ENCODE measurements at places on chromosomes 11 and 22. TPM values are rescaled to one million over a fixed set of nuclear protein-coding genes. Genes with fewer than 3 reads are reported as not detected.

DNA sequence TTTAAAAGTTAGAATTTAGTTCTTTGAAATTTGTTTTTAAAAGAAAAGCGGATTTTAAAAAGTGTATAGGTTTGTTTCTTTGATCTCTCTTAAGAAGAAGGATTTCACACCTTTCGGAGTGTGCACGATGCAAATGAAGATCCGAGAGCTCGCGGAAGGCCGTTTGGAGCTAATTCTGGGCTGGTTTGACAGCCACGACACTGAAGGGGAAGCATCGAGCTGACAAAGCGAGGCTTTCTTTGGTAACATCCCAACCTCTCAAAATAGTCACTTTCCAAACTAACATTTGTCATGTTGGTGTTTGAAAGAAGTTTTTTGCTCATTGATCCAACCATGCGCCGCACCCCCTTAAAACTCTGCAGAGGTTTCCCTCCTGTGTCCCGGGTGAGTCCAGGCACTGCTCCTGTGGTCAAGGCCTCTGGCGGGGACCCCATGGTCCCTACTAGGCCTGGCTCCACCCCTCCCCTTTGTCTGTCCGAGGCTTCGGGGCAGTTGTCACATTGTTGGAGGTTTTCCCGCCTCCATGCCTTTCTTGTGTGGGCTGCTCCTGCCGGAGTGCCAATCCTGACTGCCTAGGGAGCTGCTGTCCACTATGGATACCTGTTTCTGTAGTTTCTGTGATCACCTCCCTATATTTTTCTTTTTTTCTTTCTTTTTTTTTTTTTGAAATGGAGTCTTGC is 39.7 kb downstream of the MPPED1 start:
- ATAC-seq = no peak

Gene KCTD14
- not detected for total RNA-seq

Gene SUSD2
- 0.66 TPM for total RNA-seq

GRCh38 chr11:65183201-65183891 is 1.6 kb downstream of the CAPN1 start:
- no peak for ATAC-seq

Gene CASP12
- not detected for total RNA-seq

GRCh38 chr11:106091480-106092123 is 14.1 kb downstream of the AASDHPPT start:
- ATAC-seq = peak; percentile 99

Gene GLB1L2
- total RNA-seq = 2.0 TPM

DNA sequence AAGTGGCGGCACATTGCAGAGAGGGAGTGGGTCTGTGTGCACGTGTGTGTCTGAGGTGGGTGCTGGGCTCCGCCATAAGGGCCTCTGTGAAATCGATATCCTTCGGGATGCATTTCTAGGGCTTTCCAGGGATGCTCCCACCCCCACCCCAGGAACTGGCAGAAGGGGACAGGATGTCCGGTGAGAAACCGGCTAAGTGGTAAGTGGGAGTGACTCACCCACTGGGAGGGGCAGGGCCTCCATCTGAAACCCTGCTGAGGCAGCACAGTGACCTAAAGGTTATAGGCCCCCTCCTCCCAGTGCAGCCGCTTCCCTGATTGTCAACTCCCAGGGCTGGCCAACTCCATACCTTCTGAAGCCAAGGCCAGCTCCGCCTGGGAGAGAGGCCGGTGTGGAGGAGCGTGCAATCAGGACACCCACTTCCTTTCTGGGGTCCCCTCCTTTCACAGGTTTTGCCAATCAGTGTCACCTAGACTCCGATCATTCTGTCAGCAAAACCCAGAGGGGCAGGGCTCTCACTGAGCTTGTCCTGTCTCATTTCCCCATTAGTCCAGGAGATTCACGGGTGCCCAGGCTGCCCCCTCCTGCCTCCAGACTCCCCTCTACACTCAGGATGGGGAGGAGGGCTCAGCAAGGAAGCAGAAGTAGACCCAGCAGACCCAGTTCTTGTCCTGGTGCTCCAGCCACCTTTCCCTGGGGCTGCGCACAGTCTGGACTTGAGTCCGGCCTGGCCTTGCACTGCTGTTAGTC is 44.5 kb downstream of the NECTIN1 start:
- peak; percentile 76 for ATAC-seq

- ATAC-seq = peak; percentile 83
These were observed 10.9 kb downstream of the SMCO4 start for GRCh38 chr11:93532281-93532789.

DNA sequence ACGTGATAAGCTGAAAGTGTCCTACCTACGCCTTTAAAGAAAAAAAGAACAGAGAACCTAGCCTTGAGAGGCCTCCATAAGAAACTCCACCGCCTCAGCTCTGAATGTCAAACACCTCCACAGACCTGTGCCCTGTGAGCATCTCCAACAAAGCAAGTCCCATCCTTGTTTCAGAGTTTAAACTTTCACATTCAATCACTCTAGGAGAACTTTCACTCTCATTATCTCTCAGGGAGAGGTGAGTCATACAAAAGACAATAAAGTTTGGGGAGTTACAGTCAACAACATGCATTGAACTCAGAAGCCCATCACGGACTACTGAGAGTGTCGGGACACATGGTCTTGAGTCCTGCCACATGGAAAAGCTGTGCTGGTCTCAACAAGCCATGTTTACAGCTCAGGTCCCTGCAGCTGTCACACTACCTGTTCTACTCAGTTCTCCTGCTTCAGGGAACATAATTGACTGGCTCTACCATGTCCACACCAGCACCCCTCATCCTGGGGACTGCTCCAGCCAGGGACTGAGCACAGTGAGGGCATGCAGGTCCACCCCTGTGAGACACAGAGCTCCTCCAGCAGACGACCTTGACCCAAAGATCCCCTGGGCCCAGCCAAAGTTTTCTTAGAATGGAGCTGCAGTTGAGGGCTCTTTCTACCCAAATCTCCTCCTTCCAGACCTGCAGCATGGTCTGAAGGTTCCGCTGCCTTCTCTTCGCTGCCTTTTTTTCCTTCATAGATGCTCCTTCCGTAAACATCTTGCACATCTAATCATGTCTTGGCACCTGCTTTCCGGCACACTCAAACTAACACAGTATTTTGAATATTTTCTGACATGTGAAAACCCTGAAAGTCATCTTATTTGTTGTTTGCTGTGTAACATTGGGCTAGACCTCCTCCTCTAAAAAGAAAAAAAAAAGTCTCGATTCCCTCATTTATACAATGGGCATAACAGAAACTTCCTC is 114.9 kb downstream of the ETS1 start:
- ATAC-seq = peak; percentile 74

GRCh38 chr11:131980888-131981668 is 610.7 kb downstream of the NTM start:
- no peak for ATAC-seq

DNA sequence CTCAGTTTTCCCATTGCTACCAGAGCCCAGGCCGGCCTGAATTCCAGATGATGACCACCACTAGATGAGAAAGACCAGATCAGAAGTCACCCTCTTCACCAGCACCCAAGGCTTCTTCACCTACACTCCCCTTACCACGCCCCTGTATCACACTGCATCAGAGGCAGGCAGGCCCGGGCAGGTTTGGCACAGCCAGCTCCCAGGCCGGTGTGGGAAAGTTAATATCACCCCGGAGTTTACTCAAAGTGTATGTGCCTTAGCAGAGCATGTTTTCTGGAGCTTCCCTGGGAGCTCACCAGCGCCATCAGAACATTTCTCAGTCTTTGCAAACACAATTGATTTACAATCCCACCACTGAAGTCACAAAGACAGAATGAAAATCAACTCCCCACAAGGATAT is 47.5 kb upstream of the POU2AF1 start:
- no peak for ATAC-seq

DNA sequence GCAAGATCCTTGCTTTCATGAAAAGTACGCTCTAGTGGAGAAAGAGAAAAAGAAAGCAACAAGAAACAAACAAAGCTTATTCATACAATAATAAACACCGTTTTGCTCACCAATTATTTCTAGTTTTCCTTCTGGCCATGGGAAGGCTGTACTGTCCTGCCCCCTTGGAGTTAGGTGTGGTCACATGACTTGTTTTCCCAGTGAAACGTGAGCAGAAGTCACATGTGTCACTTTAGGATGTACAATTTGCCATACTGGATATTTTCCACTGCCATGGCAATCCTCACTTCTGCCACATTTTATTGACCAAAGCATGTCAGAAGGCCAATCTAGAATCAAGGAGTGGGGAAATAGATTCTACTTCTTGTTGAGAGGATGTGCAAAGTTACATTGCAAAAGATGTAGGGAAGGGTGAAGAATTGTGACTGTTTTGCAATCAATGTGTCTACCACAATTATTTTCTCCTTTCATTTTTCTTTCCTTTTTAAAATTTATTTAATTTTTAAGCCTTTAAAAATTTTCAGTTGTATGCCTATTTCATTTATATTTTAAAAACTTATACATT is 24.3 kb upstream of the TRAF6 start:
- no peak for ATAC-seq

DNA sequence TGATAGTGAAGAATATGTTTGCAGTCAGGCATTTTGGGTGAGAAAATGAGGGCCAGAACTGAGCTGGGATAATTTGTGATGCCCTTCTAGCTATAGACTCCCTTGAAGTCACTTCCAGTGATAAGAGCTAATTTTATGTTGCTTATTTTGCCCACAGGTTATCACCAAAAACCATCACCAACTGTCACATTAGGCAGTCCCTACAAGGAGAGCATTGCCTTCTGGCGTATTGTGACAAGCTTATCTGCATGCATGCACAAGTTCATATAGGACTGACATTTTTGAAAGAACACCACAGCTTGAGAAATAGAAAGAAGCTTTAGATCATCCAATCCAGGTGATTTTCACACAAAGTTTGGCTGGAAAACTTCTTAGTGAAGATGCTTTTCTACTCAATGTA is 735.3 kb upstream of the RAG2 start:
- no peak for ATAC-seq

DNA sequence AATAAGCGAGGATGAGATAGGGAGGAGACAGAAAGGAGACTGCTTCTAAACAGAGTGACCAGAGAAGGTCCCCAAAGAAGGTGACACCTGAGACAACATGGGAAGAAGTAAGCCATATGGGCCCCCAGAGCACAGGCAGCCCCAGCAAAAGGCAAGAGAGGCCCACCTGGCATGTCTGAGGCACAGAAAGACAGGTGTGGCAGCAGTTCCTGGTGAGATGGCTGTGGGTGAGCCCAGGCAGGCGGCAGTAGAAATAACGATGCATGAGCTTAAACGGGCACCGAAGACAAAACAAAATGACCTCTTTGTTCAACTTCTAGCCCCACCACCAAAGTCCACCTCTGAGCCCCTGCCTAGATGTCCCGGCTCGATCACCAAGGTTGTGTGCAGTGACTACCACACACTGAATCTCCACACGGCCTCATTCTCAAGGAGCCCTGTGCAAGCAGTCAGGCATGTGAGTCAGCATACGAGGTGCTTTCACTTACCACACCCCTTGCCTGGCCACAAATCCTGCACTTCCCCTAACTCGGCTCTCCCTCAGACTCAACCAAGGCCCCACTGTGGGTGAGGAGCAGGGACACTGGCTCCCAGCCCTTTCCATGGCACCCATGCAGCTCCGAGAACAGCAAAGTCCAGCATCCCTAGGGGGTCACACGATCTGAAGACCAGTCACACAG is 77.6 kb downstream of the PACSIN2 start:
- peak; percentile 83 for ATAC-seq

GRCh38 chr11:77106321-77106720 is 3.7 kb downstream of the OMP start:
- no peak for ATAC-seq

- peak; percentile 59 for ATAC-seq
These were observed 60.2 kb upstream of the WNT11 start for GRCh38 chr11:76266286-76267100.

DNA sequence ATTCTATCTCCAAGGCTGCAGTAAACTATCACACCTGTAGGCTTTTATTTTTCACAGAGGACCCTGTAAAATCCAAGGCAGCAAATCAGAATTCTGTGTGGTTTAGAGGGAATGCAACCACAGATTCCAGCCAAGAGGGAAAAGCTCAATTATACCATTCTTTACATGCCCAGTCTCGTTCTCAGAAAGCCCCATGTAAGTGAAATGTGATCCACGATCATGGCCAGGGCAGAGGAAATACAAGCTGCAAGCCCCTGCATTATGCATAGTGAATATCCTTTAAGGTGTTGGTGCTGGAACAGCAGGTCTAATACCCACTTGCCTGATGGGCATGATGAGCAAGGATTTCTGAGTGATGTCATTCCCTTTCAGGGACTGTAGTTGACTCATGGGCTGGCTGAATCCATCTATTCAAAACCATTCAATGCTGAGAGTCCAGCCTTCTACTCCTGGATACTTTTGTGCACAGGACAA is 198.7 kb upstream of the MTMR2 start:
- peak; percentile 51 for ATAC-seq

DNA sequence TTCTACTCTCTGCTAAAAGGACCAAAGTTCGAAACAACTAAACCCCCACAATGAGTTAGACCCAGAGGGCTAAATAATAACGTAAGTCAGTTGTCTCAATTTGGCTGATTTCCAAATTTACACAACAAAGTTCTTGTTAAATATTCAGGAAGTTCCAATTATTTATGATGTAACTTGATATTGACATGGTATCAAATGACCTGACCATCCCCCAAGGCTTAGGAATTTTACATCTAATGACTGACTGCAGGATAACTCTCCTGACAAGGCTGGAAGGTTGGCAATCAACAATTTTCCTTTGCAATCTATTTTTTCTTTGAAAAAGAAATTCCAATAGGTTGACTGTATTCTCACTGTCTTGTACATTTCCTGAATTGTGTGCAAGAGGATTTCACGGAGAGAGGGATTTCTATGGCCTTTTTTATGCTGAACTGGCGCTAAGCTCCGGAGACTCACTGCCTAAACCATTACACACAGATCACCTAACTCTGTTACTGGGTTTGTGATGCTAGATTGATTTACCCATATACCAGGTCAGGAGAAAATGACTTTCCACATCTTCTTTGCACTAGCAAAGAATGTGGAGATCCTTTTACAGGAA is 9.6 kb upstream of the CDON start:
- no peak for ATAC-seq

DNA sequence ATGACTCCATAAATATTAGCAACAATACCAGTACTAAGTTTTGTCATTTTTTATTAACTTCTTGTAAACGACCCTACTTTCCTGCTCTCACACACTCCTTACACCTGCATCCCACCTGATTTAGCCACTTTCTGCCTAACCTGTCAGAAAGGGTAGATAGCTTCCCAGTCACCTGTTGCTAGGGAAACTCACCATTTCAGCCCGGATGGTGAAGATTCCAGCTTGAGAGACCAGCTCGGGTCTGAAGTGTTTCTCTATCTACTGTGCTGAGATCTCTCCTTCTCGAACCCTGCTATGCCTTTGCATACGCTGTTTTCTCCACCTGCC is at the start of gene PARVG:
Gene PARVG, plus strand, starts transcription at position 220 of the 327 bp plus-strand sequence. CDS start 2,405 bp downstream, outside the sequence.
- peak; percentile 24 for ATAC-seq
